HT-29 (cell line): ENCODE measurements at places on chromosomes 1 and 21. TPM values are rescaled to one million over a fixed set of nuclear protein-coding genes. Genes with fewer than 3 reads are reported as not detected.

DNA sequence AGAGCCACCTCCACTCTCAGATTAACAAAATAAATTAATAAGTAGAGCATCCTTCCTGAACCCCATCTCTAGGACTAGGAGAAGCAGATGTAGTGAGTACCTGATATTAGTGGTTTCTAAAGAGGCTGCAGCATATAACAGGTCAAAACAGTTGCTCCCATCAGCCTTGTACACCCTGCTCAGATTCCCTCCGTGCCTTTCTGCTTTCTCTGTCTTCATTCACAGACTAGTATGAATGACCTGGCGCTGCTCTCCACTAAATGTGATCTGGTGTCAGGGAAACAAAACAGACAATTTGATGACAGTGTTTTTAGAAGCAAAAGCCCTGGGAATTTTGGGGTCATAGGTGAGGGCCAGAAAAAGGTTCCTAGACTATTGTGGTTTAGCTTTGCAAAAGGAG is 8.3 kb downstream of the SESN2 start:
- DNase-seq, result no peak

DNA sequence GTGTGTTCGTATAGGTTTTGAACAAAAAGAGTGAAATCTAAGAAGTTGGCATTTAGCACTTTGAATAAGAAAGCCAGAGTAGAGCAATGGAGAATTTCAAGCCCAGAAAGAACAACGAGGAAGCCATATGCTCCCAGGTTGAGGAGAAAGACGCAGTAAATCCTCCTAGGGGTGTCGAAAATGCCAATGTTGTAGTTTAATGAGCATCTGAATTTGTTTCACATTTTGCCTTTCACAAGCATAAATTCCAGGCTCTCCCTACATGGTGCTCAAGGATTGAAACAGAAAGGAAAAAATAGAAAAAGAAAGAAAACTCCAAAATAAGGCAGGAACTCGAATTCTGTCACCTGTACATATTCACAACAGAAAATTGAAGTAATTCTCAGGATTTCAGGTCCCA is 264.7 kb upstream of the SGIP1 start:
- no peak for DNase-seq

- no peak for DNase-seq
These were observed 251.5 kb downstream of the SIPA1L2 start for GRCh38 chr1:232378266-232379062.

DNA sequence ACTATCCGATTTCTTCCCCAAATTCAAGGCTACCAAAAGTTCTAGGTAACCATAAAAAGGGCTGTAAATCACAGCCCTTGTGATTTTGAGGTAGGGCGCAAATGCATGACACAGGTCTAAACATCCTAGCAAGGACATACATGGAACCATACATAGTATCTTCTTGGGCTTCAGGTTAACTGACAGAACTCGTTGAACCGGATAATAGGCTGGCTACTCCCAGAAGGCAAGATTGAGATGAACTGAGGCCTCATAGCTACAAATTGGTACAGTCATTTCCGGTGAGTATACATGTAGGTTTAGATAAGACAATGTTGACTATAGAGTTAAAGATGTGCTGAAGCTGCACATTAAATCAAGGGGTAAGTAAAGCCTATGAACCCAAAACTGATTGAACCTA is 27.3 kb upstream of the TP53BP2 start:
- peak; percentile 28 for DNase-seq

DNA sequence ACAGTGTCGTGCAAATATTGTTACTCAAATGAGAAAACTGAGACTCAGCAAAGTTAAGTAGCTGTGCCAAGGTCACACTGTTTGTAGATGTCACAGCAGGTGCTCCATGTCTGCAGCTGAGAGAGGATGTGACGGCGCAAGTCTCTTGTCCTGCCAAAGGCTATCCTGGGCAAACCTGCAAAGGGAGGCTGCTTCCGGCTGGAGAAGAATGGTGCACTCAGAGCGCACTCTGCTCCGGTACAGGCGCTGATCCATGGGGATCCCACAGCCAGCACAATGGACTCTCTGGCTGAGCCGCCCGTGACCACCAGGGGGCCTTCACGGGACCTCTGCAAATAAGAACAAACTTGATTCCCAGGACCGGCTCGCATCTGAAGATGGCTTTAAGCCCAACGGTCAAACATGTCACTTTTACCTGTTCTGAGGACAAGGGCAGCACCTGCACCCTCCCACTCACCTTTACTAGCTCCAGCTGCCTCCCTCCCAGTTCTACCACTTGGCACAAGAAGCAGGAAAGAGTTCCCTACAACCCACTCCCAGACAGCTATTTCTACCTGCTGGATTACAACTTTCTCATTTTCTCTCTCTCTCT is 21.9 kb downstream of the RD3 start:
- peak; percentile 89 for DNase-seq

The CFHR1 gene
- total RNA-seq, result not detected in 2 replicates

DNA sequence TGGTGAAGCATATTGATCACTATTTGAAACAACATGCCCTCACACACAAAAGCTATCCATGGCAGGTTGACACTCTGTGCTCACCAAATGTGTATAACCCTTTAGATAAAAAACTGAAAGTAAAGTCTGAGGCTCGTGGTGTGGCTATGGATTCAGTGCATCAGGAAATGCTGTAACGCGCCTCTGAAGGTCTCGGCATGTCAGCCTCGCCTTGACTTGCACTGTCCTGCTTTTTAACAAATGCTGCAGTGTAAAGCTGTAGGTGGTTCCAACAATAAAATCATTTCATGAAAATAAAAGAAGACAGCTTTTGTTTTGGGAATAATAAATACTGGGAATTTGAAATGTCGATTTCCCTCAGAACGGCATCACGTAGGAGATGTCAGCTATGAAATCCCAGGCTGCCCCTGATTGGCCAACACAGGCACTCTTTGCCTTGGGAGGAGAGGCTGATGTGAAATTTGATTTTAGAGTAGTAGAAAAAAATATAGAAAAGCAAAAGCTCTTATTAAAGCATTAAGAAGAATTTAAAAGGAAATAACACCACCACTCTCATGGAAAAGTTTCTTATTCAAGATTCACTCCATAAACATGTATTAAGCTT is 168.2 kb downstream of the DSCAM start:
- DNase-seq, result no peak

DNA sequence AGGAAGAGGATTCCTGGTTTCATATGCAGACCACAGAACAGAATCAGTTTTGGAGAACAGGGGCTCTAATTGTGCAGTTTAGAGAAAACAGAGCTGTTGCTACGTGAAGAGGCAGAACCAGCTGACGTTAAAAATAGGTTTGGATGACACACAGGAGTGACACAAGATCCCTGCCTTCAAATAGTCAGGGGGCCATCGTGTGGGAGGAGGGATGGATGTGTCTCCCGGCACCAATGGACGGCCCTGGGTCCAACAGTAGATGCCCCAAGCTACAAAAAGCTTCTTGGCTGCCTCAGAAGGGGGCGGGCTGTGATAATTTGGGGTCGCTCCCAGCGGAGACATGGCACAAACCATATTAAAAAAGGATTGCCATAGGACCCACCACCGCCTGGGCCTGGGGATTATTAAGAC is 87.8 kb downstream of the MRPL37 start:
- no peak for DNase-seq

- peak; percentile 99 for DNase-seq
These were observed 15.2 kb downstream of the PTPRF start for GRCh38 chr1:43545695-43546387.

The TMEM51 gene
- 23.5 and 24.7 TPM in 2 replicates for total RNA-seq

- DNase-seq, result no peak
These were observed 30.2 kb downstream of the LPAR3 start for GRCh38 chr1:84862810-84863251.

- peak; percentile 85 for DNase-seq
These were observed 26.8 kb downstream of the IFI44 start for GRCh38 chr1:78676347-78676982.

- DNase-seq, result no peak
These were observed 32.5 kb upstream of the IVNS1ABP start for GRCh38 chr1:185349556-185349955.

The WDR77 gene
- 63.9 and 70.0 TPM in 2 replicates for total RNA-seq

- DNase-seq, result no peak
These were observed 24.2 kb upstream of the CD34 start for GRCh38 chr1:207935166-207935583.

GRCh38 chr1:184854496-184855140 is 100.0 kb upstream of the EDEM3 start:
- DNase-seq, result no peak

GRCh38 chr1:21175324-21175669 is 1.4 kb downstream of the EIF4G3 start:
- DNase-seq, result peak; percentile 57

- no peak for DNase-seq
These were observed 7.5 kb upstream of the CSRP1 start for GRCh38 chr1:201514466-201514865.

GRCh38 chr1:85313888-85314696 is 37.7 kb upstream of the BCL10 start:
- DNase-seq, result no peak

- DNase-seq, result no peak
These were observed 58.7 kb upstream of the PPP2R5A start for GRCh38 chr1:212226467-212226866.

The GJC2 gene
- total RNA-seq, result 45.3 and 48.4 TPM in 2 replicates

GRCh38 chr1:184222652-184223052 is 164.2 kb upstream of the C1orf21 start:
- peak; percentile 63 for DNase-seq

The LRRN2 gene
- 0.05 TPM in 1 of 2 replicates, not detected in the other for total RNA-seq

The PSRC1 gene
- total RNA-seq, result 54.6 and 61.1 TPM in 2 replicates

The GRHL3 gene
- total RNA-seq, result 5.5 and 9.0 TPM in 2 replicates

DNA sequence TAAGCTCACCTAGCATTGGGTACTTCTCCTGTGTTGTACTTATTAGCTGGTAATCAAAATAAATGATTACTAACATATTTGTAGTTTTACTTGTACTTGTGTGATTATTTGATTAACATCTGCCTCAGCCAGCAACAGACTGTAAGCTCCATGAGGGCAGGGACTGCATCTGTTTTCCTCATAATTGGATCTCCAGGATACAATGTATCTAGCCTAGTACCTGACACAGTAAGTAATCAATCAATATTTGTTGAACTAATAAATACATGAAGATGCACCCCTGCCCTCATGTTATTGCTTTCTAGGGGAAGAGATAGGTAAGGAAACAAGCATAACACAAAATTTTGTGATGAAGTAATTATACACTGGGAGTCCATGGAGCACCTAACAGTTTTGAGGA is 101.5 kb downstream of the TENT5C start:
- no peak for DNase-seq

GRCh38 chr1:32759521-32759981 is 57.0 kb upstream of the SYNC start:
- peak; percentile 94 for DNase-seq

DNA sequence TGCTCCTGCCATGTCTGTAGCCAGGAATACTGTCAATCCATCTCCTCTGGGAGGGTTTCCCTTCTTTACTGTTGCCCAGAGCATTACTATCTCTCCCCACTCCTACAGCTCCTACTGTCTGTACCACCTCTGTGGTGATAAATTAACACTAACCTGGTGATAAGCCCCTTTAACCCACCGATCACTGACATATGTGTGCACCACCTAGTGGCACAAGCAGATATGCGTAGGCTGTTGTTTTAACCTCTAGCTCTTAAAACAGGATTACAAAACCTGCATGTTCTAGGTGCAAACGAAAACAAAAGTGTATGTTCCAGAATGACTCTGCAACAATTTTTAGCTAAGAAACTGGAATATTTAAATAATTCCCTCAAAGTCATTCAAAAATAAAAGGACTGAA is 93.9 kb upstream of the BEND5 start:
- peak; percentile 25 for DNase-seq

- DNase-seq, result no peak
These were observed 294.1 kb upstream of the RUNX1 start for GRCh38 chr21:35343046-35343819.

The ILDR2 gene
- 0.05 and 0.48 TPM in 2 replicates for total RNA-seq

- DNase-seq, result peak; percentile 23
These were observed 355.2 kb downstream of the VAV3 start for GRCh38 chr1:107609808-107610207.

The C4BPB gene
- 8.4 and 13.7 TPM in 2 replicates for total RNA-seq

GRCh38 chr1:157975228-157975950 is 18.1 kb upstream of the KIRREL1 start:
- DNase-seq, result no peak

The ATF3 gene
- total RNA-seq, result 104 and 105 TPM in 2 replicates

The CASQ2 gene
- total RNA-seq, result not detected in 2 replicates

DNA sequence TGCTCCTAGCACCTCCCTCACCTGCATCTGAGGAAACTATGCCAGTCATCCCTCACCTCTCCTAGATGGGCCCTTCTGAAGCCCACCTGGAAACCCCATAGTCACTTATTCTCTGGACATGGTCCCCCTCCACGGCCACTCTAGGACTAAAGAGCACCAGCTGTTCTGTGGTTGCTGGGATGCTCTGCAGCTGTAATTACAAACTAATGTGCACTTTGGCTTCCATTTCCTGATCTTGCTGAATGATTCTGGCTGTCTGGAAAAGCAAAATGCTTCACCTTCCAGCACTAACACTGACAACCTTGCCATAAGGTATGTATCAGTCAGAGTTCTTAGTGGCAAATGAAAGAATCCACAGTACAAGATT is 48.7 kb upstream of the PSEN2 start:
- DNase-seq, result no peak

DNA sequence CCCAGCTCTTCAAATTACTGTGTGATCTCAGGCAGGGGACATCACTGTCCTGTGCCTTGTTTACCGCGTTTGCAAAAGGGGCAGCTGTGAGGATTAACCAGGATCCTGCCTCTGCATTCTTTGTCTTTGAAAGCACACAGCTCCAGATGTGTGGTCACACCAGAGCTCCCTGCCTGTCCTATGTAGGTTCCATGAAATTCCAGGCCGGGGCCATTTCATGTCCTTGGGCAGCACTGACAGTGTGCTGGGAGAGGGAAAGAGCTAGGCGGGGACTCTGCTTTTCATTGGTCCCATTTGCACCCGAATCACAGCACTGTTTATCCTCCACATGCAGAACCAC is 42.2 kb upstream of the SELENON start:
- DNase-seq, result no peak

The KCNQ4 gene
- 0.74 and 0.83 TPM in 2 replicates for total RNA-seq

GRCh38 chr1:248589334-248589733 is 8.2 kb downstream of the OR2T10 start:
- no peak for DNase-seq

DNA sequence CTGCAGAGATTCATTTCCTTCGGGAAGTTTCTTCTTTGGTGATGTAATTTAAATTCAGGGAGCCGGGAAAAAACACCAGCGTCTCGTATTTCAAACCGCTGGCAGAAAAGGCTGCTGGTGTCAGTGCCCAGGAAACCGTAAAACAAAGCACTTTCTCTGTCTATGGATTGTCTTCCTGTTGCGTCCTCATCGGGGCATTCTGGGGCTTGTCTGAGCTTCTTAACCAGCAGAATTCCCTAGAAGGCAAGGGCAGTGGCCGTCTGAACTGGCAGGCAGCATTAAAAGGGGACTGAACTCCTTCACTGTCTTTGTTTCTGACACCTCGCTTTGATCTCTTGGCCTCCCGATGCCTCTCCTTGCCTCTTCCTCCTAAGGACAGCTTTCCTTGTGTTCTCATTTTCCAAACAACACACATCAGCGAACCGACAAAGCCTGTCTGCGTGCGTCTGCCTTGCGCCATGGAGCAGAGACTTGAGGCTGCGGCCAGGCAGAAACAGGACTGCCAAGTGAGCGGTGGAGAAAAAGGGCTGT is 391.6 kb upstream of the VAMP3 start:
- no peak for DNase-seq

The SLC5A3 gene
- total RNA-seq, result 8.3 and 9.0 TPM in 2 replicates
